ENCODE measurements at places on chromosomes 2 and 18.

GRCh38 chr2:121155502-121156056 is 129.4 kb downstream of the TFCP2L1 start:
- DNase-seq = no peak

DNA sequence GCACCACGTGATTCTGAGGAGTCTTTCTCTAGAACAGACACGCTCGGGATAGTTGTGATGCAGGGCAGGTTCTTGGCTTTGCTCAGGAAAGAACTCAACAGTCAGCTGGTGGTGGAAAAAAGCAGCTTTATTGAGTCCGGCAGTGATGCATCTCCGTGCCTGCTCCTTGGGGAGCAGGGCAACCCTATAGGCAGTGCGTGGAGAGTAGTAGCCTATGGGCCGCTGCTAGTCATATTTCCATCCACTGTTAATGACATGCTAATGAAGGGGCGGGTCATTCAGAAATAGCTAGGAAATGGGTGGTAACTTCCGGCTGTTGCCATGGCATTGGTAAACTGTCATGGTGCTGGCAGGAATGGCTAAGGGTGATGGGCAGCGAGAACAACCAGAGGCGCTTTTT is 11.6 kb upstream of the ACKR3 start:
- no peak for DNase-seq

- no peak for DNase-seq
Measured at GRCh38 chr2:2860589-2861300, 516.9 kb downstream of the EIPR1 start.

GRCh38 chr2:233085037-233085838 is 25.1 kb downstream of the INPP5D start:
- DNase-seq = no peak

GRCh38 chr18:76466410-76466991 is 28.5 kb downstream of the ZNF516 start:
- no peak for DNase-seq

GRCh38 chr2:110173523-110173922 is 31.3 kb downstream of the NPHP1 start:
- no peak for DNase-seq
